ENCODE measurements at places on chromosomes 1 and 21. TPM values are rescaled to one million over a fixed set of nuclear protein-coding genes. Genes with fewer than 3 reads are reported as not detected.

DNA sequence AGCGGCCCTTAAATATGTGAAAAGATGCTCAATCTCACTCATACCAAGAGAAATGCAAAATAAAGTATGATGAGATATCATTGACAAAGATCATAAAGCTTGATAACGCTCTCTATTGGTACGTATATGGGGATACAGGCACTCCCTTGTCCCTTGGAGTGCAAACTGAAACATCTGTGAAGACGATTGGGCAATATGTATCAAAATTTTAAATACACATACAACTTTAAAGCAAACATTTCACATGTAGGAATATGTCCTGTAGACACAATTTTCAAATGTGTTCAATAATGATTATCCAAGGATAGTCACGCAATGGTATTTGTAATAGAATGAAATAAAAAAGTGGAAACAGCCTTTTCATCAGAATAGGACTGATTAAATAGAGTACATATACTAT is 2.0 kb upstream of the GJB3 start:
- DNase-seq, result no peak

GRCh38 chr1:115666702-115667101 is 24.9 kb downstream of the VANGL1 start:
- DNase-seq, result no peak

GRCh38 chr1:116556289-116557006 is 14.4 kb downstream of the CD58 start:
- DNase-seq, result peak; percentile 84

- no peak for DNase-seq
Measured at GRCh38 chr1:180218806-180219765, 11.0 kb upstream of the LHX4 start.

DNA sequence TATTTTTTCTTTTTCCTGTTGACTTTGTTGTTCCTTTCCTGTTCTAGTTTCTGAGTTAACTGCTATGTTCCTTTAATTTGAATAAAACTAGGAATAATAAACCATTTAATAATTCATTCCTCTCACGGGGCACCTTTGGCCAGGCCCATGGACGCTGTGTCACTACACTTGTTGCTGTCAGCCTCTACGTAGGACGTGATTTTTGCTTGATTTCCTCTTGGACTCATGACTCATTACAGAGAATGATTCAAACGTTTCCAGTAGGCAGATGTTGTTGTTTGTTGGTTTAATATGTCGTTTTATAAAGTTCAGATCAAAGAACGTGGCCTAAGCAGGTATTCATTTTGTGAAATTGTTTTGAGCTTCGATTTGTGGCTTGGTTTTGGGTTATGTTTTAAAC is 9.1 kb upstream of the SLC19A1 start:
- peak; percentile 59 for DNase-seq

- DNase-seq, result no peak
Measured at GRCh38 chr21:31660591-31660990, 1.1 kb downstream of the SOD1 start.

DNA sequence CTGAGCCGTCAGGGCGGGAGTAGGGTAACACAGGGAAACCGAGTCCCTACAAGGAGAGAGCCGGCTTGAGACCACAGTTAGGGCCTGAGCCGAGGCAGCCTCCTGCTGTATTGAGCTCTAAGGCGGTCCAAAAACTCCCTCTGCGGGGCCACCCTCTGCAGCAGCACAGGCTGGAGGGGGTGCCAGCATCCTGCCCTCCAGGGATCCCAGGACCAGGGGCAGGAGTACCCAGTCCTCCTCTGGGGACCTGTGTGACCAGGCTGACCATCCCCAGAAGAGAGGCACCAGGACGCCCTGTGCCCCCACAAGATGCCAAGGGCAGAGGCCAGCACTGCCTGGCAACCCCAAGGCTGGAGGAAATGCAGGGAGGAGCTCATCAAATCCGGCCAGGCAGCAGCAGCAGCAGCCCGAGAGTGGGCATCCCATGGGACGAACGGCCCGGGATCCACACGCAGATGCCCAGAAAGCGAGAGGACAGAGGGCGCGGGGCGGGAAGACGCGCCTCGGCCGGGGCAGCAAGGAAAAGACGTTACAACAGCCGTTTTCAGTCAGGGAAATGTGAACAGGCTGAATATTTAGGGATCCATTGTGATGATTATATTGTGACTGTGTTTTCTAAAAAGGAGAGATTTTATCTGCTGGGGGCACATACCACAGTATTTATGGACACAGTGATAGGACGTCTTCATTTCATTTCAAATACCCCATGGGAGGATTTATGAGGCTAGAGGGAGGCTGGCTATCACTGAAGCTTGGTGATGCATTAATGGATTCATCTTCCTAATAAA is 57.1 kb upstream of the COL18A1 start:
- no peak for DNase-seq

- DNase-seq, result no peak
Measured at GRCh38 chr1:168835176-168835575, 106.2 kb upstream of the DPT start.

GRCh38 chr1:189606795-189607476 is 870.7 kb downstream of the BRINP3 start:
- no peak for DNase-seq

GRCh38 chr1:114691061-114691460 is 4.3 kb downstream of the AMPD1 start:
- no peak for DNase-seq

GRCh38 chr1:60877376-60877775 is 205.0 kb upstream of the NFIA start:
- DNase-seq, result no peak

GRCh38 chr1:56703747-56704146 is 58.6 kb downstream of the PRKAA2 start:
- DNase-seq, result no peak

GRCh38 chr1:45018599-45019230 is 6.7 kb downstream of the UROD start:
- peak; percentile 66 for DNase-seq

GRCh38 chr21:42607525-42608102 is 45.8 kb upstream of the PDE9A start:
- DNase-seq, result no peak

DNA sequence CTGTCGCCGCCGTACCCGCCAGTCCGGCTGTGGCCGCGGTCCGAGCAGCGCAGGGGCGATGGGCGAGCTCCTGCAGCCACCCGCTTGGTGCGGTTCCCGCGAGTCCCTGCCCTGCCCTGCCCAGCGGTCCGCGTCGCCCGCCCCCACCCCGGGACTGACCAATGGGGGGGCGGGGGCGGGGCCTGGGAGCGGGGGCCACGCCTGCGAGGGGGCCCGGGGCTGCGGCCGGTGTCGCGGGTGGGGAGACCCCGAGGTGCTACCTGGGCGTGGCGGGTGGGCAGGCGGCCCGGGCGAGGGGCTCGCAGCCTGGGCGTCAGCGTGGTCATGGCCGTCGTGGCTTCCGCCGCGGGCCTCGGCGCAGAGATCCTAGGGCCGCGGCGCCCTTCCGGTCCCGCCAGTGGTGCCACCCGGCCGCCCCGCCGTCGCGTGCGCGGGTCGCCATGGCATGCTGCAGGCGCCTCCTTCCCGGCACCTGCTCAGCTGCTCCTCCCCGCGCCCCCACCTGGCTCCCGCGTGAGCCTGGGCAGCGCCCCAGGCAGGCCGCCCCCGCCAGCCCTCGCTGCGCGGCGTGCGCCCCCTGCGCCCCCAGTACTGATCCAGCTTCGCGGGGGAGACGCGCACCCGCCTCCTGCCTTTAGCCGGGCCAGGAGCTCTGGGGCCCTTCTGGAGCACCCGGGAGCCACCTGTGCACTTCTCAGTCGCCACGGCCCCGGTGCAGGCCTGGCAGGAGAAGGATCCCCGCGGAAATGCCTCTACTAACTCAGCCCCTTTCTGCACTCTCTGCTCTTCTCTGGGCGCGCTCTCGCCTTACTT is at the start of gene BMP8B:
TSS of gene BMP8B (minus strand) at position 108 of the 813 bp plus-strand sequence. CDS start 380 bp downstream, outside the sequence.
- peak; percentile 53 for DNase-seq

DNA sequence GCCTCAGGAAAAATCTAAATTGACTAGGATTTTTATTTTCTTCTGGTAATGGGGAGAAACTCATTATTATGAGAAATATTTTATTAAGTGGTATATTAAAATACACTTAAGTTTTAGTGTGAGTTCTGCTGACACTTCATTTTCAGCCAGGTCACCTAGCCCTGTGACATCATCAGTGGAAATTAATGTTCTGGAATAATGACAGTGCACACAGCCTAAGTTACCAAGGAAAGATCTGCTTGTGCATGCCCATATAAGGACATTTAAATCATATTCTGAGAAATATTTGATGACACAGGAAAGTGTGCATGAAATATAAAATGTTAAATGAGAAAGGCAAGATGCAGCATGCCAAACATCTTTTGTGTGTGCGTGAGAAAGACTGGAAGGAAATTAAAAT is 102.0 kb downstream of the KIF14 start:
- DNase-seq, result no peak

GRCh38 chr1:56957931-56958330 is 7.9 kb downstream of the C8B start:
- no peak for DNase-seq

- no peak for DNase-seq
Measured at GRCh38 chr1:171772312-171772711, 9.1 kb upstream of the METTL13 start.

- DNase-seq, result no peak
Measured at GRCh38 chr1:183609313-183609712, 19.1 kb upstream of the NCF2 start.

- no peak for DNase-seq
Measured at GRCh38 chr1:192038567-192038966, 119.7 kb upstream of the RGS18 start.

- no peak for DNase-seq
Measured at GRCh38 chr1:248136811-248137210, 8.1 kb upstream of the OR2M5 start.

- peak; percentile 87 for DNase-seq
Measured at GRCh38 chr1:2414297-2414958, 2.1 kb upstream of the PEX10 start.

DNA sequence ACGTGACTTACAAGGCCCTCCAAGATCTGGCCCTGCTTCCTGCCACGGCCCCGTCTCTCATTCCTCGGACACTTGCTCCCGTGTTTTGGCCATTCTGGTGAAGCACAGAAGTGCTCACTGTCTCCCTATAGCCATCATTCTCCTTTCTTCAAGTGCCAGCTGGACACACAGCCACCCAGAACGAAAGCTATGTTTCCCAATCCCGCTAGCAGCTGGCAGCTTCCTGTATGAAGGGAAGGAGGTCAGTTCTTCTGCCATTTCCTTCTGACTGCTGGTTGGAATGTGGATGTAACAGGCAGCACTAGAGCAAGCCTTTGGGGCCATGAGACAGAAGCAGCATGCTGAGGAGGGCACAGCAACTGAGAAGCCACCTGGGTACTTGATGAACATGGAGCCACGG is 82.8 kb downstream of the TGFBR3 start:
- no peak for DNase-seq

GRCh38 chr1:161013488-161014230 is 7.3 kb downstream of the F11R start:
- DNase-seq, result peak; percentile 75

DNA sequence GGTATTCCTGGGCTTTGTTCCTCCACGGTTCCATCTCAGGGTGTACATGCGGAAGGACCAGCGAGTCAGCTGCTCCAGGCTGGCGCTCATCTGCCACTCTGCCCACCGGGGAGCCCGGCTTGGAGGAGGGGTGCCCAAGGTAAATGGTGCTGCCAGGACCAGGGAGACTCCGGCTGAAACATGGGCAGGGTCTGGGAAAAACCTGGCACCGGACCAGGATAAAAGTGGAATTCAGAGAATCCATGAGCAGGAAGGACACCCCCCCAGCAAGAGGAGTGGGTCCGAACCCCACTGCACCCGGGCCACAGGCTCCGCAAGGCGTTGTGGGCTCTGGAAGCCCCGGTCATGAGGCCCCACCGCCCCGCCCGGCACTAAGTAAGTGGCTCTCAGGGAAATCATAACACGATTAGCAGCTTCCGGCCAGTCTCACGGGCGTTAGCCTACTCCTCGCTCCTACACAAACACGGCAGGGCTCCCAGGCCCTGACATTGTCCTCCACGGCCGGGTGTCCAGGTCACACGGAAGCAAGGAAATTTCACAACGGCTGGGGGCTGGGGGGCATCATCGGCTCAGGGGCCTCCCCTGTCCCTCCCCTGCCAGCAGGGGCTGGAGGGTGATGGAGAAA is 21.1 kb downstream of the MEGF6 start:
- no peak for DNase-seq

GRCh38 chr1:219566951-219567947 is 45.7 kb downstream of the ZC3H11B start:
- DNase-seq, result no peak

DNA sequence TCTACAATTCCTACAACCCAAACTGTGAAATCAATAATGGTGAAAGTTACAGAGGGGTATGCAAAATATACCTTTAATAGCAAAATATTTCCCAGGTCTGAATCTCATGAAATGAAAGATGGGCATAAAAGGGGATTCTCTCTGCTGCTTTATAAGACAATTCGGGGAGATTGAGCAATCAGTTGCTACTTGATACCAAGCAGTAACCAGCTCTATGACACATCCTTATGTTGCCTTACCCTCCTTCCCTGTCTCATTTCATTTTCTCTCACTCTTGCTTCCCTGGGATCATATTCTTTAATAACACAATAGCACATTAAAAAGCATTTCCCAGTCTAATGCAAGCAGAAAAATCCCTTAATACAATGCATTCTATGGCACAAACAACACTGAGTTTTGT is 29.0 kb downstream of the ZSWIM5 start:
- no peak for DNase-seq

- DNase-seq, result no peak
Measured at GRCh38 chr1:147851149-147851548, 51.4 kb upstream of the GJA8 start.

GRCh38 chr1:215566556-215567490 is at the start of gene KCTD3:
KCTD3 (plus strand) TSS chr1:215567304; CDS start chr1:215567686, 382 bp downstream.
- peak; percentile 47 for DNase-seq

DNA sequence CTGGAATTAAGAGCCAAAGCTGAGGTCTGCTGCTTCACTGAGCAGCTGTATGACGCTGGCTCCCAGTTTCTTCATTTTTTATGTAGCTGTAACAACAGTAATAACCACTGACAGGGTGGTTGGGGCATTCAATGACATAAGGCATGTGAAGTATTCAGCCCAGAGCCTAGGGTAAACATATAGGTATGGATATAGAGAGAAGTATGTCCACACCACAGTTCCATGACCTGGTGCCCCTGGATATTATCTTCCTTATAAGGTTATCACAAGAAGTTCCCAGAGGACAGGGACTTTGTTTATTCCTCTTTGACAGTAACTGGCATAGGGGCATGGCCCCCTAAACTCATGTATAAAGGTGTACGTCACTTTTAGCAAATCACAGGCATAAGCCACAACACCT is 14.7 kb downstream of the RAB42 start:
- no peak for DNase-seq

Gene SNRNP40
- total RNA-seq, result 78.0 TPM

Gene CYP2J2
- total RNA-seq, result 2.8 TPM

Gene CYYR1
- not detected for total RNA-seq

Gene SMIM1
- total RNA-seq, result not detected

Gene DRAXIN
- total RNA-seq, result 0.60 TPM

Gene URB1
- 9.1 TPM for total RNA-seq

Gene CFHR4
- not detected for total RNA-seq

Gene PIK3CD
- total RNA-seq, result 214 TPM

Gene EXOC8
- total RNA-seq, result 21.9 TPM

Gene S100A8
- total RNA-seq, result not detected

Gene SPATA21
- total RNA-seq, result 0.05 TPM

Gene TBX19
- total RNA-seq, result 2.4 TPM

Gene WNT4
- not detected for total RNA-seq

Gene S100A9
- total RNA-seq, result not detected

Gene ATP1A4
- total RNA-seq, result not detected

Gene TACSTD2
- total RNA-seq, result not detected

Gene TRAF3IP3
- 422 TPM for total RNA-seq

Gene BRINP3
- total RNA-seq, result not detected

Gene GUCA2A
- not detected for total RNA-seq

Gene FAAP20
- total RNA-seq, result 53.4 TPM

Gene TTC39A
- not detected for total RNA-seq

Data from activated CD4-positive, alpha-beta memory T cell treated with anti-CD3 and anti-CD28 coated beads, Interleukin-2, amount 10 ng/mL, durations not matched to agents 7 days and 5 days (primary cell).